ENCODE measurements at places on chromosomes 7 and 10. TPM values are rescaled to one million over a fixed set of nuclear protein-coding genes. Genes with fewer than 3 reads are reported as not detected.

DNA sequence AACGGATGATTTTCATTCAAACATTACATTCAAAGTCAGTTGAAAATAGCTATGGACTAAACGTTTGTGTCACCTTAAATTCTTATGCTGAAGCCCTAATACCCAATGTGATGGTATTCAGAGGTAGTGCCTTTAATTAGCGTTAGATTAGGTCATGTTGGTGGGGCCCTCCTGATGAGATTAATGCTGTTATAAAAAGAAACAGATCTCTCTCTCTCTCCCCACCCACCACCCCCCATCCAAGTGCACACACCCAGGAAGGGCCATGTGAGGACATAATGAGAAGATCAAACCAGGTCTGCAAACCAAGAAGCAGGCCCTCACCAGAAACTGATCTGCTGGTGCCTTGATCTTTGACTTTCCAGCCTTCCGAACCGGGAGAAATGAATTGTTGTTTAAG is 44.2 kb downstream of the ZNF438 start:
- peaks cover 72% of the 10 kb centered on the region for H3K4me1 ChIP-seq
- no peak overlapping the region for H3K27ac ChIP-seq
- H3K36me3 ChIP-seq = no peaks in the 10 kb centered on the region
- no peak for DNase-seq
- H3K27me3 ChIP-seq = no peaks in the 10 kb centered on the region

DNA sequence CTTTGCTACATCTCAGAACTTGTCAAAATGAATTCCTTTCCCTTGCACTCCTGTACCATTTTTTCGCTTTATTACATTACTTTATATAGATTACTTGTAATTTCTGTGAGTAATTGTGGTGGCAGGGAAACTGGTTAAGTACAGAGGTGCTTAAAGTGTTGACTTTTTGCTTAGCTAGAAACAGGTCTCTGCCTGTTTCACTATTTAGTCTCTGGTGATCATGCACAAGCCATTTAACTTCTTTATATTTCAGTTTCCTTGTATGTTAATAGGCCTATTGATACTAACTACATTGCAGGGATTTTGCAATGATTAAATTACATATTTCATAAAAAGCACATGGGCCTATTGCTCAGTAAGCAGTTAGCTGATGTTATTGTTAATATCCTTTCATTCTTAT is 233.8 kb downstream of the PRKG1 start:
- H3K27ac ChIP-seq = no peak overlapping the region
- H3K4me1 ChIP-seq = no peaks in the 10 kb centered on the region
- no peaks in the 10 kb centered on the region for H3K27me3 ChIP-seq
- no peaks in the 10 kb centered on the region for H3K36me3 ChIP-seq
- H3K4me3 ChIP-seq = no peak overlapping the region

DNA sequence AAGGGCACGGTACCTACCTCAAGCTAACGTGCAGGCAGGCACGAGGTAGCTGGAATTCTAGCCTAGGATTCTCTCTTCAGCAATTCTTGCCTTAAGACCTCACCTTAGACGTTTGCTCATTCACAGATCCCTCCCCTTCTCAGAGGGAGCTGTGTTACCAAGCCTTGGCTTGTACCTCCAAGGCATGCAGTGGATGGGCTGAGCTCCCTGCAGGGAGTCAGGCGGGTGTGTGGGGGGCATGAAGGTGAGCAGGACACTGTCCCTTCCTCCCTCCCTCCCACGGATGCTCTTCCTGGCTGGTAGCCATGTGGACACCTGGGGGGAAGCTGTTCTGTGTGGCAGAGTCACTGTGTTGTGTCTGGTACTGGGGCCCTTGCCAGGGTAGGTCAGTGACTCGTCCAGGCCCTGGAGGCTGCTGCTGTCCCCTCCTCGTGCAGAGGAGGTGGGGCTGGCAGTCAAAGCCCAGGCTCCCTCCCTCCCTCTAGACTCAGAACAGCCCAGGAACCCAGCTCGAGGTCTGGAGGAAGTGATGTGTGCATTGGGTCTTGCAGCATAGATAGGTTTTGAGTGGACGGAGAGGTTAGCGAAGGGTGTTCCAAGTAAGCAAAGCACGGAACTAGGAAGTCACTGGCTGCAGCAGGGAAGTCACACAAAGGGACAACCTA is 222.2 kb upstream of the SH2B2 start:
- peaks cover 4% of the 10 kb centered on the region for H3K36me3 ChIP-seq
- no peak overlapping the region for H3K4me3 ChIP-seq
- no peaks in the 10 kb centered on the region for H3K27me3 ChIP-seq
- DNase-seq = no peak
- no peaks in the 10 kb centered on the region for H3K4me1 ChIP-seq

Gene CPEB3
- total RNA-seq = 4.3 TPM

Gene HOXA4
- total RNA-seq = 3.4 TPM

DNA sequence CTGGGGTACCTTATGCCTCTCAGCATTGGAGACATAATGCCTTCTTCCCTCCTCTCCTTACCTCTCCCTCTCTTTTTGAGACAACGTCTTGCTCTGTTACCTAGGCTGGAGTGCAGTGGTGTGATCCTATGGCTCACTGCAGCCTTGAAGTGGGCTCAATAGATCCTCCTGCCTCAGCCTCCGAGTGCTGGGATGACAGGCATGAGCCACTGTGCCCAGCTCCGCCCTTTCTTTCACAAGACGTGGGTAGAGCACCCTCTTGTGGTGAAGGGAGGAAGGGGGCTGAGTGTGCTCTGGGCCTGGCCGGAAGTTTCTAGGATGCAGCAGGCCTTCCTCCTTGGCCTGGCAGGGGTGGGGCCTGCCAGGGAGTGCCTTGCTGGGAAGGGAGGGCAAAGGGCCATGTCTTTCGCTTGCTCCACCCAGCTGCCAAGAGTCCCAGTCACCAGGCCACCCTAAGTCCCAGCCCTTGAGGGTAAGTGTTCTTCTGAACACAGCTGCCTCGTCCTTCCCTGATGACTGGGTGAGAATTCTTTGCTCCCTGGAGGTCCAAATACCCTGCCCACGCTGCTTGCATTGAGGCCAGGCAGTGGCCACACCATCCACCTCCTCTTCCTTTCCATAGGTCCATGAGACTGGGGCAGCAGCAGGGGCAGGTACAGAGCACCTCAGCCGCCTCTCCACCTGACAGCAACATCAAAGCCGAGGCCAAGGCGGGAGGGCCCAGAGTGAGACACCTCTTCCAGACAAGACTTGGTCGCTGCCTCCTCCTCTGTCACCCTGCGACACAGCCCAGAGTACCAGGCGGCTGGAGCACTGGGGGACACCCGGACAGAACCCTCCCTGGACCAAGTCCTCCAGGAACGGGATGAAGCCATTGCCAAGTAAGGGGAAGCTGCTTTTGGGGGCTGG is 3.7 kb downstream of the ABHD11 start:
- H3K36me3 ChIP-seq = no peaks in the 10 kb centered on the region
- H3K4me1 ChIP-seq = peaks cover 12% of the 10 kb centered on the region
- DNase-seq = peak; percentile 92
- no peaks in the 10 kb centered on the region for H3K27me3 ChIP-seq

GRCh38 chr7:130430841-130431666 is 9.8 kb downstream of the CEP41 start:
- H3K4me1 ChIP-seq = peaks cover 35% of the 10 kb centered on the region
- no peak overlapping the region for H3K4me3 ChIP-seq
- peak overlapping the region; percentile 30 for H3K27ac ChIP-seq

Gene GJD4
- total RNA-seq = not detected

- H3K4me3 ChIP-seq = no peak overlapping the region
- H3K4me1 ChIP-seq = no peaks in the 10 kb centered on the region
- no peaks in the 10 kb centered on the region for H3K36me3 ChIP-seq
- H3K27ac ChIP-seq = no peak overlapping the region
- DNase-seq = no peak
Measured at GRCh38 chr10:118903691-118904090, 125.8 kb upstream of the NANOS1 start.

Gene PAPOLB
- 0.17 TPM for total RNA-seq

DNA sequence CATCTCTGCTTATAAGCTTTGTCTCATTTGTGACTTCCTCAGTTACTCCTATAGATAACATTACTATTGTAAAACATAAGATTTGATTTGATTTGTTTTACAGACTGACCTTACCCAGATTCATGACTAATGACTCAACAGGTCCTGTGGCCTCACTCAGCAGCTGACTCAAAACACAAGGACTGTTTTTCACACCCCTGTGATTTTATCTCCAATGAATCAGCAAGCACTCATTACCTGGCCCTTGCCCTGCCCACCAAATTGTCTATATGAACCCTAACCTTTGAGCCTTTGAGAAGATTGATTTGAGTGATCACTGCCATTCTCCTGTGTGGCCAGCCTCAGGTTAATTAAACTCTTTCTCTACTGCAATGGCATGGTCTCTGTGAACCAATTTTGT is 1064.6 kb upstream of the LRRTM3 start:
- H3K27ac ChIP-seq = no peak overlapping the region
- no peak overlapping the region for H3K4me3 ChIP-seq
- DNase-seq = no peak
- no peaks in the 10 kb centered on the region for H3K4me1 ChIP-seq
- H3K27me3 ChIP-seq = no peaks in the 10 kb centered on the region

- no peak for DNase-seq
- no peak overlapping the region for H3K4me3 ChIP-seq
- no peak overlapping the region for H3K27ac ChIP-seq
- H3K27me3 ChIP-seq = no peaks in the 10 kb centered on the region
Measured at GRCh38 chr7:68504716-68505115, 1093.6 kb upstream of the AUTS2 start.

DNA sequence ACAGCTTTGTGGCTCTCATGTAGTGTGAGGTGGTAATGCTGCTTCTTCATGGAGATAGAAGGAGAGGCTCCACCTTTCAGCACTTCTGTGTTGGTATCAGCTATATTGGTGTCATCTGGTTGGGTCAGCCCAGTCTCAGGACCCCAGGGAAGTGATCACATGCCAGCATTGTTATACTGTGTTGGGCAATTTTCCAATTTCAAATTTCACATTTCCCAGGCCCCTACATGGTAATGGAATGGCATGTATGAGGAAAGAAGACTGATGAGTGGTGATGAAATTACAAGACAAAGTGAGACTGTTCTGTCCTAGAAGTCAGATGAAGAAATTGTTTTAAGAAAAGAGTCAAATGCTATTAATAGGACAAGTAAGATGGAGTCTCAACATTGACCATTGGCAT is 3.7 kb upstream of the AKR1C3 start:
- H3K27me3 ChIP-seq = no peaks in the 10 kb centered on the region
- H3K27ac ChIP-seq = no peak overlapping the region
- no peak for DNase-seq
- no peaks in the 10 kb centered on the region for H3K36me3 ChIP-seq
- no peaks in the 10 kb centered on the region for H3K4me1 ChIP-seq

GRCh38 chr10:16689227-16689626 is 128.0 kb downstream of the RSU1 start:
- DNase-seq = no peak
- H3K27ac ChIP-seq = no peak overlapping the region
- no peak overlapping the region for H3K4me3 ChIP-seq
- no peaks in the 10 kb centered on the region for H3K4me1 ChIP-seq
- H3K27me3 ChIP-seq = no peaks in the 10 kb centered on the region
- peaks cover 31% of the 10 kb centered on the region for H3K36me3 ChIP-seq

DNA sequence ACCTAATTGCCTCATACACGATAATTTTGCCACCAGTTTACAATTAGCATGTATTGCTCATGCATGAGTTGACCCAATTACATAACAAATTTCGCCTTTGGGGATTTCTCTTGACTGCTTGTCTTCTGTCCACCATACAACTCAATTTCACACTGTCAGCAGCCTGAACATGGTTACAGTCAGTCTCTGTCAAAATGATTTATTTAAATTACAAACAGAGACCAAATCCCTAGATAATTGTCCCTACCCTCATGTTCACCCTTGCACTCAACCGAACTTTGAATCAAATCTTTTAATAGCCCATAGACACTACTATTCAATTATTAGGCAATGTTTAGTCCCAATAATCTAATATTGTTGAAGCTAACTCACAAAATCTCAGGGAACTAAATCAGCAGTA is 59.7 kb upstream of the NEBL start:
- no peak overlapping the region for H3K27ac ChIP-seq
- H3K4me1 ChIP-seq = no peaks in the 10 kb centered on the region
- H3K27me3 ChIP-seq = no peaks in the 10 kb centered on the region
- H3K36me3 ChIP-seq = no peaks in the 10 kb centered on the region
- H3K4me3 ChIP-seq = no peak overlapping the region
- DNase-seq = no peak

DNA sequence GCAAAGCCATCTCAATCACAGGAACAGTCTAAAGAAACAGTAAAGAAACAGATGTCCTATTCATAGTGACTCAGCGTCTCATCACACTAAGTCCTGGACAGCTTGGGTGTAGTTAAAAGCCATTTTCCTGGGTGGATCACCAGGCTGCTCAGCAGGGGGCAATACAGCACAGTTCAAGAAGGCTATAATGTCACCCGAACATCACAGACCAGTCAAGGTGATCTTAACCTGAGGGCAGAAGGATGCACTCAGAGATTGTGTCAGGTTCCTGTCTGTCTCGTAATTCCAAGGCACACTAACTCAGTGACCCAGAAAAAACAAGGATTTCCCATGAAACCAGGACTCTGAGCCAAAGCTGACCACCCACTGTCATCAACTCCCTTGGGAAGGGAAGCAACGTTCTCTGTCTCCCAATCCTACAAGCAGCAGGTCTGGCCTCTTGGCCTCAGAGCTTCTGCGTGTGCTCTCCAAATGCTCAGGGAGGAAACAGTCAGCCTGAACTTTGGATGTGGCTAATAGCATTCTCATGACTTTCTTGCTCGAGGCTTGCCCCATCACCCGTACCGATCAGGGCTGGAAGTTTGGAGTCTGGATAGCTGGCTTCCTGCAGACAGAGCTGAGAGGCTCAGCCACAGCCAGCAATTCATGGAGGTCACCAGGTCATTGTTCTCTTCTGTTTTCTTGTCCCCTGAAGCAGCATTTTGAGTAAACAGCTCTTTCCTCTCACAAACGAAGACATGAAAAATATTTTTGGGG is 90.4 kb upstream of the FAM171A1 start:
- H3K27me3 ChIP-seq = no peaks in the 10 kb centered on the region
- no peak for DNase-seq
- H3K36me3 ChIP-seq = no peaks in the 10 kb centered on the region
- no peaks in the 10 kb centered on the region for H3K4me1 ChIP-seq
- H3K4me3 ChIP-seq = no peak overlapping the region
- H3K27ac ChIP-seq = no peak overlapping the region

DNA sequence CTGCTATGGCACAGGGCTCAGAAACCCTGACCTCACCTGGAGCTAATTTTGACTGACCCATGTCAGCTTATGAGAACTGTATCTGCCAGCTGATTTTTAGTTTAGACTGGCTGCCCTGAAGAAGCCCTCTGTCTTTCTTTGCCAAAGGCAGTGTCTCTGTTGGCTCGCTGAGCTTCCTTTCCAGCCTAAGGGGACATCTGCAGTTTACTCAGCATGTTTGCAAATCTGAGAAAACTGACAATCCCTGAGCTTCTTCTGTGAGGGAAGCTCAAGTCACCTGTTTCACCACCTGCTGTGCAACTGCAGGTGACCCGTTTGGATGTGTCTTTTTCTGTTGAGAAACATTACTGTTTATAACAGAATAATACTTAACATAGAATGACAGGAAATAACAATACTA is 46.0 kb downstream of the PRKAR2B start:
- no peaks in the 10 kb centered on the region for H3K4me1 ChIP-seq
- no peaks in the 10 kb centered on the region for H3K27me3 ChIP-seq
- no peak overlapping the region for H3K4me3 ChIP-seq
- H3K36me3 ChIP-seq = no peaks in the 10 kb centered on the region
- no peak overlapping the region for H3K27ac ChIP-seq

Gene CNPY1
- total RNA-seq = not detected

Gene CPN1
- total RNA-seq = not detected

All from left lung (tissue), 14 donors.